ENCODE measurements at places on chromosomes 16 and 17.

DNA sequence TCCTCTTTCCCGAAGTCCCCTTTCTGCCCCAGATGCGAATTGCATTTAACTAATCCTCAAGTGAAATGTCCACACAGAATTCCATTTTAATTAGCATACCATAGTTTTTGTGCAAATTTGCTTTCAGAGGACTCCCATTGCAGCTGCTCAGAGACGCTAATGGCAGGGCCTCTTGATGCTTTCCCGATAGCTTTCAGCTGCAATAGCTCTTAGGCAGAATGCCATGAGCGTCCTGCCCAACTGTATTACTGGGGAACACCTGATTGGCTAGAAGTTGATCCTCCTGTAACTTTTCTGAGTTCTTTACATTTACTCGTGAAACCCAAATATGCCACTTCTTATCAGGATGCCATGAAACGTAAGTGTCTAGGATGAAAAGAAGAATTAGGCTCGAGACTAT is 203.0 kb downstream of the UTP18 start:
- no peak for DNase-seq

DNA sequence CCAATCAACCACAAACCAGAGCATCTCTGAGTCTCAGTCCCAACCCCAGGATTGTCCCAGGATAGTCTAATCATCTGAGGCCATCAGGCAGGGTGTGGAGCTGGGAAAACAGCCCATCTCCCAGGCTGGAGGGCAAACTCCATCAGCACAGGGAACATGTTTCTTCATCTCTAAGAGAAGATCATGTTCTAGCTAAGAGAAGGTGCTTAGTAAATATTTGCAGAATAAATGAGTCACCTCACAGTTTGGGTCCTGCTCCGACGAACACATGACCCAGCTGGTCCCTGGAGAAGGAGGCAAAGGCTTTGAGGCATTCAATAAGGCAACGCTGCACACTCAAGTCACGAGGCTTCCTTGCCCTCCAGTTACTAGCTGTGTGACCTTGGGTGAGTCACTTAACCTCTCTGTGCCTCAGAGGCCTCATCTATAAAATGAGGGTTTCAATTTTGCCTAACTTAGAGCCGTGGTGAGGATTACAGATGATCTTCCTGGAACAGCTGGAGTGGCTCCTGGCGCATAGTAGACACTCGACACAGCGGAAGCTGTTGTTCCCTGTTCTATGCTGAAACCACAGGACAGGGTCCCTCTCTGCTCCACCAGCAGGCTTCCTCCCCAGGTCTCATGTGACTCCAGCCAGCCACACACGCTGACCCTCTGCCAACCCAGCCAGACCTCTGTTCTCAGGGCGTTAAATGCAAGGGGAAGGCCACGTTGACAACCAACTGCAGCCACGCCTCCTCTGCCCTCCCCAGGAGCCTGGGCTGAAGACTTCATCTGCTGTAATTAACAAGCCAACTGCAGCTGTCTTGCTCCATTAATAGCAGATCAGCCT is 10.3 kb upstream of the RPL38 start:
- no peak for DNase-seq

DNA sequence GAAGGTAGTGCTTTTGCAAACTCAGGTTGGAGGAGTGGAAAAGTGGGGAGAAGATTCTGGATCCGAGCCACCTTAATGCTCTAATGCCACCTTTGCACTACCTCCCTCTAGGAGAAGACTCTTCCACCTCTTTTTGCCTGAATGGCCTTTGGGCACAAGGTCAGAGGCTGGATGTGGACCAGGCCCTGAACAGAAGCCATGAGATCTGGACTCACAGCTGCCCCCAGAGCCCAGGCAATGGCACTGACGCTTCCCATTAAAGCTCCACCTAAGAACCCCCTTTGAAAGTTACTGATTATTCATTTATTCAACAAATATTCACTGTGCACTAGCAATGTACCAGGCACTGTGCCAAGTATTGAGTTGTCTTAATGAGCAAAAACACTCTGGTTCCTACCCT is 3.2 kb downstream of the SHBG start:
- DNase-seq = no peak

- no peak for DNase-seq
Measured at GRCh38 chr16:88413231-88413630, 30.5 kb downstream of the ZNF469 start.

GRCh38 chr17:77472468-77473310 is 331.9 kb downstream of the SEC14L1 start:
- no peak for DNase-seq

- peak; percentile 45 for DNase-seq
Measured at GRCh38 chr17:6608321-6608720, 32.2 kb downstream of the KIAA0753 start.

GRCh38 chr17:44209786-44210341 is 9.6 kb downstream of the UBTF start:
- DNase-seq = no peak

GRCh38 chr17:64413513-64413912 is 22.9 kb upstream of the PECAM1 start:
- no peak for DNase-seq

GRCh38 chr17:60627124-60627523 is 27.1 kb downstream of the PPM1D start:
- no peak for DNase-seq

- no peak for DNase-seq
Measured at GRCh38 chr16:2698103-2698870, 16.0 kb downstream of the KCTD5 start.

Measured in Panc1 (cell line).